Hepatocyte (in vitro differentiated cells): ENCODE measurements at places on chromosomes 3 and 15. TPM values are rescaled to one million over a fixed set of nuclear protein-coding genes. Genes with fewer than 3 reads are reported as not detected.

GRM2 gene
- polyA plus RNA-seq: 0.10 TPM in 1 of 2 replicates, not detected in the other

SPTSSB gene
- 6.9 and 17.2 TPM in 2 replicates for polyA plus RNA-seq

MINAR1 gene
- 0.10 and 0.74 TPM in 2 replicates for polyA plus RNA-seq

ATP2B2 gene
- 0.66 and 0.75 TPM in 2 replicates for polyA plus RNA-seq

DET1 gene
- polyA plus RNA-seq: 4.0 and 6.5 TPM in 2 replicates

RLBP1 gene
- polyA plus RNA-seq: not detected in 2 replicates

SEMA3B gene
- 104 and 135 TPM in 2 replicates for polyA plus RNA-seq

TNFSF10 gene
- 12.7 and 13.0 TPM in 2 replicates for polyA plus RNA-seq

LOXL1 gene
- polyA plus RNA-seq: 96.9 and 136 TPM in 2 replicates

CLDN11 gene
- polyA plus RNA-seq: 6.1 and 7.7 TPM in 2 replicates

SLC6A11 gene
- 1.6 and 1.7 TPM in 2 replicates for polyA plus RNA-seq

PRSS50 gene
- polyA plus RNA-seq: 1.4 and 1.6 TPM in 2 replicates

TTLL13 gene
- polyA plus RNA-seq: 0.27 TPM in 1 of 2 replicates, not detected in the other

ENTPD3 gene
- polyA plus RNA-seq: 2.4 and 2.6 TPM in 2 replicates

MYD88 gene
- polyA plus RNA-seq: 44.7 and 51.4 TPM in 2 replicates

CASR gene
- polyA plus RNA-seq: 0.18 and 0.61 TPM in 2 replicates

DZIP1L gene
- polyA plus RNA-seq: 4.0 and 12.8 TPM in 2 replicates

VILL gene
- polyA plus RNA-seq: 39.3 and 39.7 TPM in 2 replicates

SUSD5 gene
- 1.00 and 2.4 TPM in 2 replicates for polyA plus RNA-seq

SV2B gene
- polyA plus RNA-seq: 0.17 TPM in 1 of 2 replicates, not detected in the other

PAK6 gene
- 2.7 and 8.2 TPM in 2 replicates for polyA plus RNA-seq
